Hematopoietic multipotent progenitor cell treated with erythropoietin and hydrocortisone succinate and interleukin-3 and kit ligand, for 6 days (in vitro differentiated cells): ENCODE measurements at places on chromosomes 3 and 15.
A peak's percentile ranks its signal among the peaks of the same experiment; 100 is the strongest.

DNA sequence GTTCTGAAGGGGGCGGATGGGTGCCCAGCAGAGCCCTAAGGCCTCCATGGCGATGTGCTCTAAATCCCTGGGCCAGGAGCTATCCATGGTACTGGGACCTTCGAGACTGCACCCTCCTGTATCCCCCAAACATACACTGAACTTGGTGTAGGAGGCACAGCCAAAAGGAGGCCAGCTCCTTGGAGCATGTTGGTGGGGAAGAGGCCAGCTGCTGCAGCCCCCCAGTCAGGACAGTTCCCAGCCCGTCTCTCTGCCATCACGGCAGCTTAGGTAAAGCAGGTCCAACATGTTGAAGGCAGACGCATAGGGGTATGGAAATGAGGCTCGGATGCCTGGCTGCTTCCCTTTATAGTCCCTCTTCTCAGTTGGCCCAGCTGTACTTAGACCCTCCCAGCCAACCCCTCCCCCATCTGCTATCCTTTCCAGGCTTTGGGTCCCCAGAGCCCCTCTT is 1.8 kb downstream of the CAMKV start:
- peak; percentile 84 for DNase-seq

DNA sequence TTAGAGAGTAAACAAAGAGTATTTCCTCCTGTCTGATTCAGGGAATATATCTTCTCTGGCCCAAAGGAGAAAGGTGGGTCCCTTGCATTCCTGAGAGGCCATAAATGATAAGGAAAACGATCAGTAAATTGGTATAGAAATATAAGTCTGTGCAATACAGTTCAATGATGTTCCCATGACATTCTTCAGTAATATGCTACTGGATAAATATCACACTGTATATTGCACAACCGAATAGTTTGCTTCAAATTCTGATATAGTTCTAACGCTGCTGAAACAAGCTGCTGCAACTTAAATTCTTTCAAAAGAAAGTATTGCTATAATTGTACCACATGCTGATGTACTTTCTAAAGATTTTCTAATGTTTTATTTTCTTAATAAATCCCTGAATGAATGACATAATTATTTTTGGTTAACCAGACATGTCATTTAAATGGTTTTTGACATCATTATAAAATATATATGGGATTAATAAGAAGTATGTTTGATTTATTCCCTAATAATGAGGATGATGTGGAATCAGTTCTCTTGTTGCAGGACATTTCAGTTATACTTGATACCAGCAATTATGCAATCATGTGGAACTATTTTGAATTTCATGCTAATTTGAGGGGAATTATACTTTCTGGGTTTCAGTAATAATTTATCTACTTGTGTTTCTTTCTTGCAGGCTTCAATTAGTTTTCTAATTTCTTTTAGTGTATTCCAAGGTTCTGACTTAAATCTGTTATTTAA is 44.9 kb downstream of the FGF7 start:
- DNase-seq = no peak

DNA sequence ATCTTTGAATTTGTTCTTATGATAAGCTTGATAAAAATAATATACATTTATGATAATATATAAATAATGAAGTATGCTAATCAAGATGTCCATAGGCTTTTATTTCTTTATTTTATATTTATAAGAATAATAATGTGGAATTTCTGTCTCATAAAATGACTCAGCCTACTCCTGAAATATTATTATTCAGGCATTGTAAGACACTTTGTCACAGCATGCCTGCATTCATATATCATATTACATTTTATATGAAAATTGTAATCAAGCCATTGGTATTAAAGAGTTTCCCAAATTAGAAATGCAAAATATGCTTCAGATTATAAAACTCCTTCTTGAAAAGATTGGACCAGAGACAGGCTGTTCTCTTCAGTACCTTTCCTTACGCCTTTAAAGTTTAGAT is 1303.7 kb upstream of the CADM2 start:
- DNase-seq = no peak

- no peak for DNase-seq
Measured at GRCh38 chr3:98326945-98327344, 26.7 kb upstream of the OR5K4 start.

DNA sequence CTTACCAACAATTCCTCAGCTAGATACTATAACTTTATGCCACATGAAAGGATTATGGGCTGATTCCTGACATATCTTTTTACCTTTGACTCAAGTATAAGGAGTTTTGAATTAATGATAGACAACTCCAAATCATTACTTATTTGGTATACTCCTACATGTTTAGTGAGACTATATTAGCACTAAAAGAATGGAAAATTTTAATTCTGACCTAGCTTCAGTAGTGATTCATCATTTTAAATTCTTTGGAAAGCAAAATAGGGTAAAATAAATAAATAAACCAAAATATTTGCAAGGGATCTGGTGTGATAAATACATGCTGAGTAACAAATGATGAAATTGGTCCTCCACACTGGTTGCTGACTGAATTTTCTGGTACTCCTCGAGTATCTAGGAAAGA is 42.3 kb upstream of the VGLL3 start:
- DNase-seq = no peak

GRCh38 chr3:149336925-149337324 is 3.5 kb upstream of the TM4SF18 start:
- no peak for DNase-seq

- peak; percentile 50 for DNase-seq
Measured at GRCh38 chr3:143081844-143082778, 37.5 kb upstream of the CHST2 start.

DNA sequence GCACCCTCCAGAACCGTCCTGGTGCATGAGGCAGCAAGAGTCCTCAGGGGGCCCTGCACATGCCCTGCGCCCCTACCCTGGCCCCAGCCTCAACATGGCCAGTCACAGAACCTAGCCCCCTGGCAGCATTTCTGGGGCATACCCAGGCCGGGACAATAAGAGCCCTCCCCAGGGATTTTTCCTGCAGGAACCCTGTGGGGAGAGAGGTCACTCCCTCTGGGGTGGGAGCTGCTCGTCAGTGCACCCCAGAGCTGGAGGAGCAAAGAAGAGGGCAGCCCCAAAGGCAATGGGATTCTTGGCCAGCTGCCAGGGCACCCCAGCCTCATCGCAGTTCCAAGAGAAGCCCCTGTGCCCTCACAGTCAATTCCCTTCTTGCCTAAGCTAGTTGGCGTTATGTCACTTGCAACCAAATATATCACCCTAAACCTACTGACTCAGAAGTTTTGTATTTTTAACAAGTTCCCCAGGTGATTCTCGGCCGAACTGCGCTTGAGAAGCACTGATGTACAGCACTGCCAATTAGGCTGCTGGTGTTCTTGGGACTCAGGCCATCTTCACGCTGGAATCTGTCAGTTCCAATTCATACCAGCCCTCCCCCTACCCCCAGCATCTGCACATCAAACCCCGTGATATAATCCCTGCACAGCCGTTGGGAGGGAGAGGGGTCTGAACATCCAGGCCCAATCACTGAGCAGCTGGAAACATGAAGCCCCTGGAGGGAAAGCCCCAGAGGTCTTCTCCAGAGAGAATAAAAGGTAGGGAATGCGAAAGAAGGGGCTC is 87.5 kb upstream of the PRR20G start:
- DNase-seq = no peak

GRCh38 chr3:126468028-126468891 is 7.4 kb downstream of the ZXDC start:
- DNase-seq = no peak

DNA sequence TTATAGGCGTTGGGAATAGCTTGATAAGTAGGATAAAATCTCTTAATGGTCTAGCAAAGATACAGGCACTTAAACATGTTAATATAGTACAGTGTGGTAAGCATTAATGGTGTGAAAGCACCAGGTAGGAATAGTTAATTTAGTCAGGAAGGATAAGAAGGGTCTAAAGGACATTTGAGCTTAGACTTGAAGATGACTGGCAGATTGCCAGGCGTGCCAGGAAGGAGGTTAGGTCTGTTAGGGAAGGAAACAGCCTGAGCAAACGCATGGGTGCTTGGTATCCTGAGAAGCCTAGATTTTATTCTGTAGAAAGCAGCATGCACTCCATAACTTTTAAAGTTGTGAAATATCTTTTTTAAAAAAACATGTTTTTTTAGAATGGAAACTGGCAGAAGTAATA is 17.7 kb downstream of the SEC62 start:
- DNase-seq = peak; percentile 50

DNA sequence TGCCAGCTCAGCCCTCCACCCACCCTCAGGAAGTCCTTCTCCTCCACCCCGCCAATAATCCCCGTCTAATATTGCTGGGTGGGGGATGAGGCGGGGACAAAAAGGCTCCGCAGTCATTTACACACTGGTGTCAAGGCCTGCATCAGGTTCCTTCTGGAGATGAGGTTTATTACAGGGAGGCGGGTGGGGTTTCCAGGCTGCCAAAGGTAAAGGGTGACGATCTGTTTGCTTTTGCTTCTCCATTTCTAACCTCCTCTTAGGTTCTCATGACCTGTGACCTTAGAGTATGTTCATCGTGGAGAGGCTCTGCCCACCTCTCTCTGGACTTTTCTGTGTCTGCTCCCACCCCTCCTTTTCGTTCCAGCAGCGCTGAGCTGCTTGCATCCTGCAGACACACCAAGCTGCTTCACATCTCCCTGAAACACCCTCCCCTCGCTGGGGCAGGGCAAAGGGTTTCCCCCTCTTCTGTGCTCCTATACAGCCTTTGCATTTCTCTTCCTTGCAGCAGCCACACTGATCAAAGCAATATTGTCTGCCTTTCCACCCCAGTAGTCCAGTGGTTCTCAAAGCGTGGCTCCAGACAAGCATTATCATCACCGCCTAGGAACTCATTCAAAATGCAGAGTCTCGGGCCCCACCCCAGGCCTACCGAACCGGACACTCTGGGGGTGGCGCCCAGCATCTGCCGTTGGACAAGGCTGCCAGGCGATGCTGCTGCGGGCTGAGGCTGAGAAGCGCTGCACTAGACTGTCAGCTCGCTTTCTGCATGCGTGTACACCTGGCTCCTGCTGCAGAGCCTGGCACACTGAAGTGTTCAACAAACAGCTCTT is 26.6 kb downstream of the CA12 start:
- DNase-seq = no peak

DNA sequence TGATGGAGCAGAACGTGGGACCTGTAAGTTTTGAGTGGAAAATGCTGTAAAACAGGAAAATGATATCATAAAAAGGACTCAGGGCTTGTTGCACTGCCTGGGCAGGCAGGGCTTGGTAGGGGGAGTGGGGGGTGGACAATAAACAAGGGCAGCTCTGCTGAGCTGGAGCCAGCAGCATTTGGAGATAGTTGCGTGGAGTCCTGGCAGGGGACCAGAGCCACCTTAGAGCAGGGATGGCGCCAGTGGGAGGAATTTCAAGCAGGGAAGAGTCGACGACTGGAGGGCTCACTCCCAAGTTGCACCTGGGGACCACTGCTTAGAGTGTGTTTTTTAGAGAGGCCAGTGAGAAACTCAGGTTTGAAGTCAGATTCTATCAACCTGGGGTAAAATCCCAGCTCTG is 22.7 kb upstream of the FRMD4B start:
- no peak for DNase-seq

GRCh38 chr15:67010898-67011616 is 54.3 kb upstream of the SMAD3 start:
- no peak for DNase-seq

- no peak for DNase-seq
Measured at GRCh38 chr3:79564192-79564591, 203.6 kb downstream of the ROBO1 start.

DNA sequence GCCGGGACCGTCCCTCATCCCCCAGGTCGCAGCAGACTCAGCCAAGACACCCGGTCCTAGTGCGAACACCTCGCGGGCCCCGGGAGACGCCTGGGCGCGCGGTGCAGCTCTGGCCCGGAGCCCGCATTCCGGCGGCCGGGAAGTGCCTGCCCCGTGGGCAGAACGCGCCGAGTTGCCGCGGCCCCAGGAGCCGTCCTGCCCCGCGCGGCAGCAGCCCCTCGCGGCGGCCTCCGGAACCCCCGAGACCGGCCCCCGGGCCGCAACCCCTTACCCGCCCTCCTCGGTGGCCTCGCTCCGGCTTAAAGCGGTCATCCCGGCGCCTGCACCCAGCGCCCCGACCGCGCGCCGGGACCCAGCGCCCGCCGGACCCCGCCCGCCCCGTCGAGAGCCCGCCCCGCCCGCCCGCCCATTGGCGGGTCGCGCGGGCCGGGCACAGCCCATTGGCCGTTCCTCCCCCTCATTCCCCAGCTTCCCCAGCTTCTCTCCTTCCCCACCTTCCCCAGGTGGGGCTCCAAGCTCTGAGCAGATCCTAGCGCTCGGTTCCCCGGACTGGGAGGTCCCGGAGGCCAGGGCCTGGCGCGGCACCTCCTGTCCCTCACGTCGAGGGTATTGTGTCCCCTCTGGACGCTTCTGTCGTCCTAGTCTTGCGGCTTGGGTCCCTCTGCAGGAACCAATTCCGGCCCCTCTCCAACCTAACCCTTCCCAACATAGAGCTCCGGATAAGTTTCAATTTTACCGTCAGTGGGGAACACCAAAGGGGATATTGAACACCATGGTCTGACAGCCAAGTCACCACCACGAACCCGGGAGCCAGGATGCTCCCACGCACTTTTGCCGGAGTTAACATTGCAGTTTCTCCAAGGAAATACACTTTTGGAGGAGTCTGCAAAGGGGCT is at the start of gene GRAMD2A:
Gene GRAMD2A (minus strand): TSS at position 328 of the 896 bp plus-strand sequence.
- peak; percentile 38 for DNase-seq

DNA sequence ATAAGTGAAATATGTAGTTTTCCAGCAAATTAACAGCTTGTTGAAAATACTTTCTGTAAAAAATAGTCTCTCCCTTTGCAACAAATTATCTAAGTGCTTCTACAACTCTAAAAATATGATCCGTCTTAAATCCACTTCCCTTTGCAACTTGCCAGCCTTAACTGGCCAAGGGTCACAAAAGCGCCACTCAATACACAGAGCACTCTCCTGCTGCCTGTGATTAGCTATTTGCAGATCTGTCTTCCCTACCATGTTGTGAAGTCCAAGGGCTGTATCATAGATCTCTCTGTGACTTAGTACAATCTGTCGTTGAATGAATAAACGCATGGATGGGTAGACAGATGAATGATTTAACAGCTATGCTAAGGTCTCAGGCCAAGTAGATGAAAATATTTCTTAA is 76.2 kb downstream of the ITGB5 start:
- no peak for DNase-seq

GRCh38 chr3:112786002-112786590 is 60.6 kb downstream of the CD200R1L start:
- DNase-seq = peak; percentile 53

GRCh38 chr3:119350114-119350513 is 55.9 kb downstream of the ARHGAP31 start:
- no peak for DNase-seq

GRCh38 chr15:53072077-53072476 is 281.9 kb upstream of the ONECUT1 start:
- DNase-seq = peak; percentile 76

GRCh38 chr3:178384321-178385230 is 151.7 kb upstream of the KCNMB2 start:
- no peak for DNase-seq
